K562 (cell line): ENCODE measurements at places on chromosomes 7 and 10. TPM values are rescaled to one million over a fixed set of nuclear protein-coding genes. Genes with fewer than 3 reads are reported as not detected.

DNA sequence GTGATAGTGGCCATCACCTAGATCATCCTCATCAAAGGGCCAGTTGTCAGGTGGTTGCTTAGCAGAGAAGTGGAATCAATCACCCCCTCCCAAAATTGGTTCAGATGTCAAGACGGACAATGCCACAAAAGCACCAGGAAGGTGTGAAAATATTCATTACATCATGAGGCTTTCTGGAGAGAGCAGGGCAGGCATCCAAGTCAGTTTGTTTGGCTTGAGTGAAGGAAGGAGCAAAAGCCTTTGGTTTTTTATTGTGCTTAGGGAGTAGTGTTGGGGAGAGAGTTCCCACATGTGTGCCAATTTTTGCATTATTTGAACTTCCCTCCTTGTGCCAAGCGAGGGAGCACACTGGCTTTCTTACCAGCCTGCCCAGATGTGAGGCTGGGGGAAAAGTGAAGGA lies 1082.9 kb downstream of the LRMDA start:
- no peak for DNase-seq

The AHCYL2 gene
- total RNA-seq: 5.2 and 5.5 TPM in 2 replicates

GRCh38 chr7:25496476-25497368 lies 268.4 kb upstream of the NPVF start:
- DNase-seq: peak; percentile 50

GRCh38 chr10:8951440-8952089 lies 897.1 kb downstream of the GATA3 start:
- DNase-seq: no peak

The MYOZ1 gene
- not detected in 2 replicates for total RNA-seq

The SHH gene
- total RNA-seq: 0.09 TPM in 1 of 2 replicates, not detected in the other

DNA sequence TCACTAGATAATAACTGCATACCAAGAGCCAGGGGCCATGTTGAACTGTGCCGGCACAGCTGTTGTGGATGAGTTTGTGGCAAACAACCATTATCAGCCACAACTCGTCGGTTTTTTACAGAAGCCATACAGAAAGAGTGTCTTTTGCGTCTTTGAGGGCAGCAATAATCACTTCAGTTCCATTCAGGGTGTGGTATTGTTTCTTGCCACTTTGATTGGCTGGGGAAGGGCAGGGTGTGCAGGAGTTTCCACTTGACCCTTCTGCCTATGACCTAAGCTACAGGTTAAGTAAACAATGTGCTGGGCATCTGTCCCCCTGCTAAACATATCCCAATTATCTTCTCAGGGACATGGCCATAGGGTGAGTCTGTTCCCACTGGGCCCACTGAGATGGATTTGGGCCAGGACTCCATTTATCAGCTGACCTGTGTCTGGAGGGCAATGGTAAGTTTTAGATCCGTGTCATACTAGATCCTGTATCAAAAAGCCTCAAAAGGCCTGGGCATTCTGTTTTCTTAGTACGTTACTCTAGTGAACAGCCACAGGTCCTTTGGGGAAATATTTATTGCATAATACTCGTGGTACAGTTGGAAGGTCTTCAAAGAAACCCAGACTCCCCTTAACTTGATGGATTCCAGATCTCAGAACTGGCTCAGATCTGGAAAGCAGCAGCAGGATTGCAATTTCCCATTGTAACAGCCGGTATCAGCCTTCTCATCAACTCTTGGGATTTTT lies 15.9 kb downstream of the ZNF3 start:
- peak; percentile 57 for DNase-seq

GRCh38 chr10:82883603-82884002 lies 1008.6 kb downstream of the NRG3 start:
- no peak for DNase-seq

DNA sequence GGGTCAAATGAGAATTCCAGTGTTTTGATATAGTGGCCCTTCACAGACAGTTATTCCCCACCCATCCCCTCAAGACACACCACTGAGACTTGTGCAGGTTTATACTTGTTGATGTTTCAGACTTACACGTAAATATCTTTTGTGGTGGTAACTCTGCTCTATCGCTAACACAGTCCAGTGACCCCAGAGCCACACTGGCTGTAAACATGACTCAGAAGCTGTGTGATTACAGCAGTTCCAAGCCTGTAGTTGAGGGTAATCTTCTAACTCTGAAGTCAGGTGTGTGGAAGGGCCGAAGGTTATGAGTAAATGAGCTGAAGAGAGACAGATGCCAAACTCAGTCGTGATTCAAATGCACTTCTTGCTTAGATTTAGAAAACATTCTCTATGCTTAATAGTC lies 19.4 kb downstream of the NOBOX start:
- DNase-seq: no peak
